ENCODE measurements at places on chromosomes 2 and 18.

- no peak for DNase-seq
These were observed 1.4 kb downstream of the GKN1 start for GRCh38 chr2:68975844-68976243.

DNA sequence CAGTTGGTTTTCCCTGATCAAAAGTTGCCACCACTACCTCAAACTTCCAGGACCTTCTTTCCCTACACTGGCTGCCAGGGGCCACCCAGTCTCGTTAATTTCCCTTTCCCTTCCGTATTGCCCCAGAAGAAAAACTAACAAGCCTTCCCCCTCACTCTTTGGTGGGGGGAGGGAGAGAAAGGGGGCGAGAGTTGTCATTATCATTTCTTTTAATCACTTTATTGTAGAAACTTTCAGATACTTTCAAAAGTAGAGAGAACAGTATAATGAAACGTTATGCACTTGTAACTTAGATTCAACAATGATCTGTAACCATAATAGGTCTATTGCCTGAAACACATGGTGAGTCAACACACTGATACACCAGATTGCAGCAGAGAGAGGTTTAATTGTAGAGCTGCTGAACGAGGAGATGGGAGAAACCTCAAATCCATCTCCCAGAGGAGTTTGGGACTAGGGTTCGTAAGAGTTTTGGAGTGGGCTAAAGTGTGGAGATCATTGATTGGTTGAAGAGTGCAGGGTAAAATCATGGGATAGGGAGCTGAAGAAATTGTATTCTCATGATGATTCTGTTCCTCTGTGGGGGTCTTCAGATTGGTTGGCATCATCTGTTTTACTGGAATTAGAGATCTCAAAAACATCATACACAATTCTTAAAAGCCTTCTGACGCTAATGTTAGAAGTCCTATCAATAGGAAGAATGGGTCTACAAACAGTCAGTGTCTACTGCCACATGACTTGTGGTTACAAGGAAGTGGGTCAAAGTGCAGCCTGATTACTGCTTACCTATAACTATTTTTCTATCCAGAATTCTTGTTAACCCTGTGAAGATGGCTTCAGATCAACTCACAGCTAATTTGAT, 2.6 kb upstream of the RNF149 start:
- DNase-seq: no peak

- DNase-seq: no peak
These were observed 81.2 kb downstream of the MYO5B start for GRCh38 chr18:50113726-50114125.

DNA sequence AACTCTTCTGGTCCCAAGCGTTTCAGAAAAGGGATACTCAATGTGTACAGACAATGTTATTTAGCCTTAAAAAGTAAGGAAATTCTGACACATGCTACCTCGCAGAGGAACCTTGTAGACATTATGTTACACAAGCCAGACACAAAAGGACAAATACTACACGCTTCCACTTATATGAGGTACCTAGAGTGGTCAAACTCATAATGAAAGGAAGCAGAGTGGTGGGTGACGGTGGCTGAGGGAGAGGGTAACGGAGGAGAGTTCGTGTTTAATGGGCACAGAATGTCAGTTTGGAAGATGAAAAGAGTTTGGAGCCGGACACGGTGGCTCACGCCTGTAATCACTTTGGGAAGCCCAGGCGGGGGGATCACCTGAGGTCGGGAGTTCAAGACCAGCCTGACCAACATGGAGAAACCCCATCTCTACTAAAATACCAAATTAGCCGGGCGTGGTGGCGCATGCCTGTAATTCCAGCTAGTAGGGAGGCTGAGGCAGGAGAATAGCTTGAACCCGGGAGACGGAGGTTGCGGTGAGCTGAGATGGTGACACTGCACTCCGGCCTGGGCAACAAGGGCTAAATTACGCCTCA, 1.4 kb downstream of the MCM6 start:
- DNase-seq: no peak

DNA sequence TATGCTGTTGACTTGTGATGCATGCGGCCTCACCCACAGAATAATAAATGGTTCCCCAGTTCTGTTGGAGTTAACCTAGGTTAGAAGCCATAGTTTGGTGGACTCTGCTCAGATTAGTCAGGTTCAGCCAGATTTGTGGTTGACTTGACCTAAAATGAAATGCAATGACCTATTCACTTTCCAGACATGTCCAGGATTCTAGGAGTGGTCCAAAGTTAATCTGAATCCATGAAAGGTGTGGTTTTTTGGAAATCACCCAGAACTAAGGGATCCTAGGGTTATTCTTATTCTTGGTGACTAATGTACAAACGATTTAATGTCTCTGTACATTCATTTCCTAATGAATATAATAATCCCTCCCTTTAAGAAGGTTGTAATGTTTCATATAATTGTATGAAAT, 88.9 kb upstream of the RBBP8 start:
- DNase-seq: no peak
